Pulmonary artery endothelial cell (primary cell): ENCODE measurements at places on chromosomes 16 and 17. TPM values are rescaled to one million over a fixed set of nuclear protein-coding genes. Genes with fewer than 3 reads are reported as not detected.

MFAP4 gene
- total RNA-seq: not detected in 2 replicates

TNFRSF12A gene
- total RNA-seq: 158 and 171 TPM in 2 replicates

ABCC6 gene
- 0.14 and 0.20 TPM in 2 replicates for total RNA-seq

DNA sequence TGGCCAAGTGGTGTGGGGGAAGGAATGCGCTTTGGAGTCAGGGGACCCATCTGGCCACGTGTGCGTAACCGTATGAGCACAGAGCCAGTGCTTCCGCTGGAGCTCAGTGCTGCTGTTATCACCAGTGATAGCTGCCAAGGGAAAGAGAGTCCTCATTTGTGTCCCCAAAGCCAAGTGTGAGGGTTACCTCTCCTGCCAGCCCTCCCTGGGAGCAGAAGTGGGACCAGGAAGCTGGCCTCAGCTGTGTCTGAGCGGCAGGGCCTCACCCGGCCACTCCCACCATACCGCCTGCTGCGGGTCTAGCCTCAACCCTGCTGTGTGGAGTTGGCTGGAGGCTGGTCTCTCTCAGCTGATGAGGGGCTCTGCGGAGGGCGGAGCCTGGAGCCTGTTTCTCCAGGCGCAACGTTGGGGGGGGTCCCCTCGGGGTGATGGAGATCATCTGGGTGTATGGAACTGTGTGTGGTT is 44.5 kb downstream of the MEAK7 start:
- no peak for DNase-seq

DNA sequence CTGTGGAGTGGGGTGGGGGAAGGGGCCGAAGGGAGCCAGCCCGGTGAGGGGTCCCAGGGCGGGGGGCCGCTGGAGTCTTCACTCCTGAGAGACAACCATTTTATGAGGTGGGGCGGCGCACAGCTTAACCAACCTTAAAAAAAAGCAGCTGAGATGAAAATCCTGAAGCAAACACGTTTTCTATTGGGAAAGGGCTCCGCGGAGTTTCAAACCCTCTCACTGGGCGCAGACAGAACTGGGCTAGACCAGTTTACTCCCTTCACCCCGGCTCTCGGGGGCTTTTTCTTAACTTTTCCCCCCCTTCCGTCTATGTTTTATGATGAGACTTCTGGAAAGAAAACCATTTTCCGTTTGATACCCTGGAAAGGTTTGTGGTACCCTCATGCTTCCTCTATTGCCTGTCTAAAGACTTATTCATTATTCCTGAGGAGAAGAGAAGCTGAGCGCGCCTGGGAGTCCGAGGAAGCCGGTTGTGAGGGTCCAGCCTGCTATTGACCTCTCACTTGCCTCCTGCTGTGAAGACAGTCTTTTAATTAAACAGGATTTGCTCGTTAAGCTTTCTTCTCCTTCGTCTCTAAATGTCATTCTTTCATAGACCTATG is 482 bp upstream of the SSH2 start:
- no peak for DNase-seq

- no peak for DNase-seq
Measured at GRCh38 chr16:48539485-48540221, 70.3 kb downstream of the N4BP1 start.

DNA sequence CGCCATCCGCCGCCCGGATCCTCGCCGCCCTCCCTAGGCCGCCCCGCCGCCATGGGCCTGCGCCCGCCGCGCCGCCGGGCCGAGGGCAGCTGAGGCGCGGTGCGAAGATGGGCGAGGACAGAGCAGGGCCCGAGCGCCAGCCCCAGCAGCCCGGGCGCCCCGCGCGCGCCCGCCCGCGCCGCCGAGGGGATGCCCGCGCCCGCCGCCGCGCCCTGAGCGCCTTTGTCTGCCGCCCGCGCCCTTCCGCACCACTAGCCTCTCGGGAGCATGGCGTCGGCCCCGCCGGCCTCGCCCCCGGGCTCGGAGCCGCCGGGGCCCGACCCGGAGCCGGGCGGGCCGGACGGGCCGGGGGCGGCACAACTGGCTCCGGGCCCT is 278 bp downstream of the RAB11FIP3 start:
- no peak for DNase-seq

- DNase-seq: no peak
Measured at GRCh38 chr16:15811481-15812400, 45.1 kb downstream of the MYH11 start.

- no peak for DNase-seq
Measured at GRCh38 chr16:75109732-75110243, 6.8 kb downstream of the LDHD start.

DNA sequence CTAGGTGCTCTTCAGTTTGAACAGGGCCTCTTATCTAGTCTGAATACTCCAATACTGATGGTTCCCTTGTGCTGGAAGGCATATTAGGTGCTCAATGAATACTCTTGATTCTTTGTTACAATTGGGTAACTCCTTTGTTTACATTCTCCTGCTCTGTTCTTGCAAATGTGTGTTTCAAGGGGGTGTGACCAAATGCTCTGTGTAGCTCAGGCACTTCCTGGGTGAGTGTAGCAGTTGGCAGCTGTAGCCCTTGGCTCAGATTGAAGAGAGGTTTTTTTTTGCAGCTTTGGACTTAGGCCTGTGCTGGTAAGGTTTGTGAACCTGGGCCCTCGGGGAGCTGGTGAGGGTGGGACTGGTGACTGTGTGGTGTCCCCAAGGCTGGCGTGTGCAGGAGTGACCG is 20.2 kb downstream of the TBCD start:
- no peak for DNase-seq

DNA sequence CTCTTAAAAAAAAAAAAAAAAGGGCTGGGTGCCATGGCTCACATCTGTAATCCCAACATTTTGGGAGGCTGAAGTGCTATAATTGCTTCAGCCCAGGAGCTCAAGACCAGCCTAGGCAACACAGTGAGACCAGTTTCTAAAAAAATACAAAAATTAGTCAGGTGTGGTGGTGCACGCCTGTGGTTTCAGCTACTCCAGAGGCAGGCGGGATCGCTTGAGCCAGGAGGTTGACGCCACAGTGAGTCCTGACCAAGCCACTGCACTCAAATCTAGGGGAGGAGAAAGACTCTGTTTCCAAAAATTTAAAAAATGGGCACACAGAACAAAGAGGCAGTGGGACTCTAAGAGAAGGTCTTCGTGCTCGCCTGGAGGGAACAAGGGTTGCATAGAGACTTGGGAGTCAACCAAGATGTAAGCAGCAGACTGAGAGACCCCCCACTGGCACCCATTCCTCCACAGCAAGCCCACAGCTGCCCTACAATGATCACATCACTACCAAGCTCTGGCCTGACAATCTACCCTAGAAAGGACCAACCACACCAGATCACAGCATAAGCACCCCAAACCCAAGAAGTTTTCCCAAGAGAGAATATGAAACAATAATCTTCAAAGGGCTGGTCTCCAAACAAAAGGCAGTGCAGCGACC is 121.6 kb downstream of the ANKRD11 start:
- no peak for DNase-seq

DNA sequence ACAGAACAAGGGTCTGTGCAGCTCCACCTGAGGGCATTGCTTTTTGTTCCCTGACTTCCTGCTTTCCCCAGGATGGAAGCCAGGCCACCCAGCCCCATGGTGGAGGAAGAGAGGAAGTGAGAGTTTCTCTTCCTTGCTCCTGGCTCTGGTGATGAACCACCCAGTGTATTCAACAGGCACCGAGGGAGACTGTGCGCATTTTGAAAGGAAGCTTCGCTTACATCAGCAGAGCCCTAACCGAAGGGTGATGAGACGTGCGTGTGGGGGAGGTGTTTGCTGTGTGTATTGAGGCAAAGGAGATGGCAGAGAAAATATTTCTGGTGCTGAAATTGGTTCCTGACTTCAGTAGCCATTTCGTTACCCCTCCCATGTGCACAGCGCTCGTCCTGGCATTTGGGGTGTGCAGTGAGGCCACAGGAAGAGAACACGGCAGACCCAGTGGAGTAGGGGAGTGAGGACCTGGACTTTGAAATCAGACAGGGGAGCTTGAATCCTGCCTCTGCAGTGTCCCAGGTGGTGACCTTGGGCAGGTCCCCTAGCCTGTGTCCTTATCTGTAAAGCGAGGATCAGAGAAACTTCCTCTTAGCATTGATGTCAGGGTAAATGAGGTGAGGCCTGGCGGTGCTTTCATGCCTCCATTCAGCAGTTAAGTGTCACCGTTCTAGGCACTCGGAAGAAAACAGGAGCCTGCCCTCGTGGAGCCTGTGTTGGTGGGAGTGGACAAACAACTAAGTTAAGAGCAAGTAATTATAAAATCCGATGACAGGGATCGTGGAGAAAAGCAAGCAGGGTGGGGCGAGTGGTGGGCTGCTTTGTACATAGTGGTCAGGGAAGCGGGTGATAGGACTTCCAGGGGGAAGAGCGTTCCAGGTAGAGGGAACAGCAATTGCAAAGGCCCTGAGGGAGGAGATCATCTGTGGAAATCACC is 7.4 kb downstream of the CMIP start:
- DNase-seq: no peak
